ENCODE measurements at places on chromosomes 1 and 21.

DNA sequence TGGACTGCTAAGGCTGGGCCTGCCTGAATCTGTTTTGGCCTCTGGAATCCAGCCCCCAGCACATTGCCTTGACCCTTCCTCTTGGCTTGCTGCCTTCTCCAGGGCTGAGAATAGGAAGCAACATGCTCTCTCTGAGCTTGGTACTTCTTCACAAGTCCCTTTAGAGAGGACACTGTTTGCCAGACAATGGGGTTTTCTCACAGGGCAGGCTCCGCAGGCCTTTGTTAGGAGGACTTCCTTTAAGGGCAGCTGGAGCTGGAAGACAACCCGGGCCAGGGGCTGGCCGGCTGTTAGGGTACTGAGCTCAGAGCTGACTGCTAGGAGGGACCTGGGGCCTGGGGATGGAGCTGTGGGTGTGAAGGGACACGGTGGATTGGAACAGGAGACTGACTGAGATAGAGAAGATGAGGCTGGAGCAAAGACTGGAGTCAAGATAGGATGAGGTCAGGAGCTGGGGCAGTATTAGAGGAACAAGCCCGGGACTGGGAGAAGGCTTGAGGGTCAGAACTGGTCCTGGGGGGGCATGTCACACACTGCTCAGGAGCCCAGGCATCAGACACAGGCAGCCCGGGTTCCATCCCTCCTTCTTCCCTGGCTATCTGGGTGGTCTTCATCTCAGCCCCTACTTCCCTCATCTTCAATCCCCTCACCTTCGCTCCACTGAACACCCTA lies 5.4 kb upstream of the ALPL start:
- peak; percentile 27 for DNase-seq

DNA sequence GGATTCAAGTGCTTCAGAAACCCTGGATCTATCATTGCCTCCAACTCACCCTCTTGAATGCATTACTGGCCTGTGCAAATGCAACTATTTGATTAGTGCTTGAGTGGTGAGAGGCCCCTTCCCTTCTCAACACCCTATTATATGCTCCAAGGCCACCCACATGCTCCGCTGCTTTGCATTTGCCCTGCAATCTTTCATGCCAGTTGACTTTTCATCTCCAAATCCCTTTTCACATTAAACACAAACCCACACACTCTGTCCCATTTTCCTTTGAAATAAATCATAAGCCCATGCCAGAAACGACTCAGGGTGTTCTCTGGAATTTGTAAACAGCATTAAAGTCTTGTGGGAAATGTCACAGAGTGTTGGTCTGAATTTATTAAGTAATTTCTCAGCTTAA lies 78.9 kb upstream of the CTTNBP2NL start:
- DNase-seq = no peak

DNA sequence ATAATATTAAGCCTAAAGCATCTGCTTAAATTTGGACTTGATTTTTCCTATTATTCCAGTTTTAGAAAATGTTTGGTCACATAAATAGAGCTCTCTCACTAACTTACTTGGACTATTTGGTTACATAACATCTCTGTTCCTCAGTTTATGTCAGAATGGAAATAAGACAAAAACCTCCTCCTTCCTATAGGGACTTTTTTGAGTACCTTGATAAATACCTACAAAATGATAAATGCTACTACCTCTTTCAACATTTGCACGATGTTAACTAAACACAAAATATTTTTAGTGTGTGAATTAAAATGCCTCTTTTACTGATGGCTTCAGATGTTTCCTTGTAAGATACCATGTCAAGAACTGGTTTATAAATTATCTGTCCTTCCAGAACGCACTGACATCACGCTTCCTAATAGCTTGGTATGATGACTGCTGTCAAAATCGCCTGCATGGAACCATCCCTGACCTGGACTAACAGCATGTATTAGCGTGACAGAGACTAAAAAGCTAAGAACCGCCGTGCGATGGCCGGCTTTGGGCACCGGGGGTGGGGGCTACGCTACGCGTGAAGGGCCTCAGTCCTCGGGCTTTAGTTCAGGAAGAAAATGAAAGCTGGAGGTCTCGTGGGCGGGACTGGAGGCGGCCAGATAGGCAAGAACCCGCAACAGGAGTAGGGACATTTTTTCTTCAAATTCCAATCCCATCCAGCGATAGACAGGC lies 133.2 kb upstream of the BARHL2 start:
- peak; percentile 22 for DNase-seq

DNA sequence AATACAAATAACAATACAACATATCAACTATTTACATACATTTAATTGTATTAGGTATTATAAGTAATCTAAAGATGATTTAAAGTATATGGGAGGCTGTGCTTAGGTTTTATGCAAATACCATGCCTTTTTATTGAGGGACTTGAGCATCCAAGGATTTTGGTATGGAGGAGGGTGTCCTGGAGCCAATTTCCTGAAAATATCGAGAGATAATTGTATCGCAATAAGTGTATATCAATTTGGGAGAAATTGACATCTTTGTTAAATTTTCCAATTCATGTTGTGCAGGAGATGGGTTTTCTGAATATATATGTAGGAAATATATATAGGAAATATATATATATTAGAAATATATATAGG lies 63.5 kb downstream of the ATP1A1 start:
- DNase-seq = no peak

DNA sequence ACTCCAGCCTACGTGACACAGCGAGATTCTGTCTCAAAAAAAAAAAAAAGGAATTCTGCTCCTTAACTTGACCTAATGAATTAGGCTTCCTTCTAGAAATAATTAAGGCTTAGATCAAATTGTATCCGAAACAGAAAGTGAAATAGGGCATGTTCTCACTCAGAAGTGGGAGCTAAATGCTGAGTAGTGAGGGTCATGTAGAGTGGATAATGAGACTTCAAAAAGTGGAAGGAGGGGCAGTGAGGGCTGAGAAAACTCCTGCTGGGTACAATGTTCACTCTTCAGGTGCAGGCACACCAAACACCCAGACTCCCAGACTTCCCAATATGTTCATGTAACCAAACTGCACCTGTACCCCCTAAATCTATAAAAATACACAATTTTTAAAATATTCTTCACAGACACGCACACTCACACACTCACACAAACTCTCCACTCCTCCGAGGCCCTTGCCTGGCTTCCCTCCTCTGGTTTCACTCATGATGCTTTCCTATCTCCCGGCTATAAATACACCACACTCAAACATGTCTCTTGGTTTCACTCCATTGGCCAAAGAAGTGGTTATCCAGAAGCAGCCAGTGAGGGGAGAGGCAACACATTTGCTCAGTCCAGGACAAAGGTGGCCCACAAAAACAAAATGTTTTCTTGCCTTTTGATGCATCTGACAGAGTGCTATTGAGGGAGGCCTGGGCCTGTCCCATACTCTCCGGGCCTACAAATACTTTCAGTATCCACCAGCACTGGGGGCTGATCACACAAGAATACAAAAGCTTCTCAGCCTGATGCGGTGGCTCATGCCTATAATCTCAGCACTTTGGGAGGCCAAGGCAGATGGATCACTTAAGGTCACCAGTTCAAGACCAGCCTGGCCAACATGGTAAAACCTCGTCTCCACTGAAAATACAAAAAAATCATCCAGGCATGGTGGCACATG lies 249.2 kb downstream of the TOMM20 start:
- no peak for DNase-seq

GRCh38 chr1:18548643-18549042 lies 67.9 kb downstream of the KLHDC7A start:
- no peak for DNase-seq

DNA sequence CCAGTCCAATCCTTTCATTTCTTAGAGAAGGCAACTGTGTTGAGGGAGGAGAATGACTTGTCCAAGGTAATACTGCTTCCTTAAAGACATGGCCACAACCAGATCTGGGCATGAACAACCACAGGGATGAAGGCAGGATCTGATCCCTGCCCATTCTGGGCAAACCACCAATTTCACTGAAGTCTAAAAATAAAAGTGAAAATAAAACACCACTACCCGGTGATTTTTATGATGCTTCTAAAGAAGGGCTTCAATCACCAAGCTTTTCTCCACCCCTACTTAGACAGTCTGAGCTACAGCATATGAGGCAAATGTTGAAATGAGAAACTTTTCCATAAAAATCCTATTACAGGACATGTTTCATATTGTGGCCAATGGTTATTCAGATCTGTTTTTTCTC lies 133.0 kb downstream of the PTPN14 start:
- DNase-seq = no peak

DNA sequence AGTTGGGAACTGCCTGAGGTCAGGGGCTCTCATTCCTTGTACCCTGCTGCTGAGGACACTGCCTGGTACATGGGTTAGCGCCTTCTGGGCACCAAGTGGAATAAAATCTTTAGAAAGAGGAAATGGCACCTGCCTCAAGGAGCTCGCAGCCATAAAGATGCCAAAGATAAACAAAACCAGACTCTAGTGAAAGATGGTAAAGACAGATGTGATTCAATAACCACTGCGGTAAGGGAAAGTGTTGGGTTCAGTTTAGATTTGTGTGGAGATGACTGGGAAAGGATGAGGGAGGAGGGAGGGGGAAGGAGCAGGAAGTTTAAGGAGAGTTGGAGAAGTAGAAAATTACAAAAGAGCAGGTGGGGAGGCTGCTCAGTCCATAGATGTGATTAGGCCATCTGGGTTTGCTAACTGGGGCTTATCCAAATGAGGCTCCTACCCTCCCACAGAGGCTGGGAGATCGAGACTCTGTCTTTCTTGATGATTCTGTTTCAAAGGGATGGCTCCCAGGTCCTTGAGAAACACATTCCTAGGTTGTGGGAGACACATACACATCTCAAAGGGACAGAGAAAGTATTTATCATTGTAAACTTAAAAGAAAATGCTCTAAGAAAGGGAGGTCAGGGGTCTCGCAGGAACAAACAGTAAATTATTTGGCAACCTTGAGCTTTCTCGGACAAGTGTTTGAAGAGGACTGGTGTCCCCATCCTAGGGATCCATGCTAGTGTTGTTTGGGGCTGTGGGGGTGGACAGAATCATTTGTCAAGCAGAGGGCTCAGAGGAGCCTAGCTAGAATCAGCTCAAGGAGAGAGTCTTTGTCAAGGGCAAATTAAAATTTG lies 65.7 kb upstream of the MORC3 start:
- DNase-seq = no peak

DNA sequence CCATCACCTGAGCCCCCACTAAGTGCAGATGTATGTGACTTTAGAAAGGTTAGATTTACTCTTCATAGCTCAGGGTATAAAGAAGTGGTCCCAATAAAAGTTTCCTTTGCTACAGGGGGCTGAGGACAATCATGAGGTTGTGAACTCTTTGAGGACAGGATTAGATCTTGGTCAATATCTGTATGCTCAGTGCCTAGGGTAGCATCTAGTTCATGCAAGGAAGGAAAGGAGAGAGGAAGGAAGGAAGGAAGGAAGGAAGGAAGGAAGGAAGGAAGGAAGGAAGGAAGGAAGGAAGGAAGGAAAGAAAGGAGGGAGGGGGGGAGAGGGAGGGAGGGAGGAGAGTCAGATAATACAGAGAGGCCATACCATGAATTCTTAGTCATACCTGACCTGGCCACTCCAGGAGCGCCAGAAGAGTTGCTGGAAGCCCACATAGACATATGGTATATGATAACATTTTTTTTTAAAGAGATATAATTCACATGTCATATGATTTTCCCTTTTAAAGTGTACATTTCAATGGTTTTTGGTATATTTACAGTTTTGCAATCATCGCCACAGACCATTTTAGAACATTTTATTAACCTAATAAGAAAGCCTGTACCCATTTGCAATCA lies 9.7 kb upstream of the CSRP1 start:
- no peak for DNase-seq

DNA sequence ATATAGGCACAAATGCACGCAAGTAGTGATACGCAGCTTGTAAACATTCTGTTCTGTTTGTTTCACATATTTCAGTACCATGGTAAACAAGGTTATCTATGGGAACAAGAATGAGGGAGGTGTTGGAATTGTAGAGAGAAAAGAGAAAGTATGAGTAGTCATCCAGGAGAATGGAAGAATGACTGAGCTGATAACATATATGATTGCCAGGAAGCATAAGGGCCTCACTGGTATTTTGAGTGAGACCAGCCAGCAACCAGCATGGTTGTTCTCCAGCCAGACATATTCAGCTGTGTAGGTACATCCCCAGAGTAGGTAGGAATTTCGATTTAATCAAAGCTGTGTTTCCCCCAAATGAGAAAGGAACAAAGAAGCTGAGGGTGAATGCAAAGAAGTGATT lies 58.9 kb upstream of the ARTN start:
- DNase-seq = no peak

DNA sequence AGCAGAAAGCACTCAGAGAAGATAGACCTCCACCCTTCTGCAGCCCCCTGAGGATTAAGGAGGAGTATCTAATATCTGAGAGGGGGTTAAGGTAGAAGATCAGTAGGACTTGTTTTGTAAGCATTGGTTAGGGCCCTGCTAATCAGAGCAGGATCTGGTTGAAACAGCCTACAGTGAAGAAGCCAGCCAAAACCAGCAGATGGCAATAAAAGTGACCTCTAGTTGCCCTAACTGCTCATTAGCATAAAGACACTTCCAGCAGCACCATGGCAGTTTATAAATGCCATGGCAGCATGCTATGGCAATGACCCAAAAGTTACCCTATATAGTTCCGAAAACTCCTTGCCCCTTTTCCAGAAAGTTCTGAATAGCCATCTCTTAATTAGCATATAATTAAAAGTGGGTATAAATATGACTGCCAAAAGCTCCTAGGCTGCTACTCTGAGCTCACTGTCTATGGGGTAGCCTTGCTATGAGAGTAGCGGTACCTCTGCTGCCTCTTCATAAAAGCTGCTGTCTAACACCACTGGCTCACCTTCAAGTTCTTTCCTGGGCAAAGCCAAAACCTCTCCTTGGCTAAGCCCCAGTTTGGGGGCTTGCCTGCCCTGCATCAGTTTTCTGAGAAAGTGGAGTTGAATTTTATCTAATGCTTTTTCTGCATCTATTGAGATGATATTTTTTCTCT lies 254.2 kb downstream of the PAPPA2 start:
- DNase-seq = no peak

Data from tibial artery (tissue), 4 donors.